ENCODE measurements at places on chromosomes 3 and 15. TPM values are rescaled to one million over a fixed set of nuclear protein-coding genes. Genes with fewer than 3 reads are reported as not detected.

Gene ROPN1
- not detected for total RNA-seq

Gene CERS3
- total RNA-seq = 0.24 TPM

Gene PPP4R2
- 122 TPM for total RNA-seq

Gene ADAMTS9
- total RNA-seq = not detected

Gene CX3CR1
- 0.74 TPM for total RNA-seq

Gene GABRR3
- total RNA-seq = not detected

Gene ADAMTSL3
- total RNA-seq = not detected

Gene ACTC1
- total RNA-seq = not detected

Gene GOLGA6A
- 0.07 TPM for total RNA-seq

Gene SCG5
- total RNA-seq = 0.28 TPM

Gene MOBP
- total RNA-seq = not detected

Gene HRG
- not detected for total RNA-seq

Gene SCAANT1
- not detected for total RNA-seq

Gene ZNF80
- total RNA-seq = 2.3 TPM

Gene MUC4
- total RNA-seq = 0.35 TPM

Gene XIRP1
- total RNA-seq = 4.1 TPM

Gene TM4SF1
- 0.18 TPM for total RNA-seq

Gene CSTA
- not detected for total RNA-seq

Gene SNX22
- 0.61 TPM for total RNA-seq

Gene PTH1R
- not detected for total RNA-seq

Gene GPR176
- total RNA-seq = not detected

Gene AEN
- total RNA-seq = 109 TPM

Gene CRABP1
- total RNA-seq = not detected

Gene OSTN
- not detected for total RNA-seq

Gene TBC1D5
- total RNA-seq = 45.1 TPM

Gene PLA2G4F
- total RNA-seq = not detected

Gene DISP2
- total RNA-seq = 1.1 TPM

Gene METTL6
- total RNA-seq = 24.4 TPM

Gene NGRN
- 34.1 TPM for total RNA-seq

Gene CA12
- total RNA-seq = not detected
